Hematopoietic multipotent progenitor cell treated with erythropoietin and hydrocortisone succinate and interleukin-3 and kit ligand, for 15 days (in vitro differentiated cells): ENCODE measurements at places on chromosomes 5 and 9.

DNA sequence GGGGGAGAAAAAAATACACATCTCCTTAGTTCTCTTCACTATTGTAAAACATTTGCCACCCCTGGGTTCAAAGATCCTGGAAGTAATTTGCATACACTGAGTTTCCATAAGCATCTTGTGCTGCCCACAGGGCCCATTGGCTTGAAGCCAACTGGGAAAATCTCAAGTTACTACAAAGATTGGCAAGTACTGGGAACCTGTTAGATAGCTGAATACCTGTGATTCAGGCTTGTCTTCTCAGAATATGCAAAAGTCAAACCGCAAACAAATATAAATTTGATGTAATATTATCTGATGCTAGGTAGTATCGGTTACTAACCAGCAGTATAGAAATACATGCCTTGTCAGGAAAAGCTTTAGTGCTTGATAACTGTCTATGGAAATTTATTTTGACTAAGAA lies 156.9 kb upstream of the FST start:
- DNase-seq: no peak

GRCh38 chr9:135260221-135261180 lies 173.0 kb downstream of the OLFM1 start:
- no peak for DNase-seq

DNA sequence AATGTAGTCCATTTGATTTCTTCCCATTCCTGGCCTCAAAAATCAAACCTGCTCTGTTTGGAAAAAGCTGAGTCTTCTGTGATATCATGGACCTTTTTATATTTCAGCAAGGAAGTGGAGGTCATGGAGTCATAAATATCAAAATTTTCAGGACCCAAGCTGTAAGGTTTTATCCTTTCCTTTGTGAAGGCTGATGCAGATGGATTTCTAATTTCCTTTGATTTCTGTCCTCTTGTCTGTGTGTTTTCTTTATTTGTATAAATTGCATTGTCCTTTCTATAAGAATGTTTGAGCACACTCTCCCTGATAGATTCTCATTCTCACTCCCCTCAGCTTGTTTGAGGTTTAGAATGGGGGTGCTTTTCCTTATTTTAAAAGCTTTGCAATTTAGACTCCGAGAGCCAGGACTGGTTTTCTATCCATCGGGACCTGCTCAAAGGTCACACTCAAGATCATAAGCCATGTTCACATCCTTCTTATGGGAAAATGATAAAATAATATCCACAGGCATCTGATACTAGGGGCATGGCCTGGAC lies 127.4 kb upstream of the TMEM161B start:
- no peak for DNase-seq

DNA sequence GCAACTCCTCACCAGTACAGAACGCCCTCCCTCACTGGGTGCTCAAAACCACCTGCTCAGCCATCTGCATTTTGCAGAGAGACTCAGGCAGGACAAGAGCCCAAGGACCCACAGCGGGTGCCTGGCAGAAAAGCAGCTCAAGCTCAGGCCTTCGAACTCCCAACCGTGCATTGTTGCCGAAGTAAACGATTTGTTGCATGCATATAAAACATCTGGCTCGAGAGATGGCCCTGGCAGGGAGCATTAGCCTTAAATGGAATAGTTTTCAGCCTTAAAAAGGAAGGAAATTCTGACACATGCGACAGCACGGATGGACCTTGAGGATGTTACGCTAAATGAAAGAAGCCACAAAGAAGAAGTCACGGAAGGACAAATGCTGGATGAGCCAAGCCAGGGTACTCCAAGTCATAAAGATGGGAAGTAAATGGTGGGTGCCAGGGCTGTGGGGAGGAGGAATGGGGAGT lies 160.4 kb upstream of the PHYKPL start:
- no peak for DNase-seq

DNA sequence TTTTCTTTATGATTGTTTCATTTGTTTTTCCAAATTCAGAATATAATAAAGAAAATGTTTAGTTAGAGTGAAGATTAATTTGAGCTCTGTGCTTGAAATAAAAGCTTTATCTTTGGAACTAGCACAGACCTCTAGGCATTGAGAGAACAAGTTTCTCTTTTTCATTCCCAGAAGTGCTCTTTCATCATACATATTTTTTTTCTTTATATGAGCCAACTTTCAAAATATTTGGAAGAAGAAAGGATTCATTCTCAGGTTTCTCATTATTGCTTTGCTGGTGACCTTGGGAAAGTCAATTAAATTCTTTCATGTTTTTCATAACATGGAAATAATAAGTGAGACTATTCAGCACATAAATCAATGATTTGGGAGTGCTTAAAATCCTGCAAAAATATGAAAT lies 16.8 kb downstream of the CTXN3 start:
- DNase-seq: no peak

DNA sequence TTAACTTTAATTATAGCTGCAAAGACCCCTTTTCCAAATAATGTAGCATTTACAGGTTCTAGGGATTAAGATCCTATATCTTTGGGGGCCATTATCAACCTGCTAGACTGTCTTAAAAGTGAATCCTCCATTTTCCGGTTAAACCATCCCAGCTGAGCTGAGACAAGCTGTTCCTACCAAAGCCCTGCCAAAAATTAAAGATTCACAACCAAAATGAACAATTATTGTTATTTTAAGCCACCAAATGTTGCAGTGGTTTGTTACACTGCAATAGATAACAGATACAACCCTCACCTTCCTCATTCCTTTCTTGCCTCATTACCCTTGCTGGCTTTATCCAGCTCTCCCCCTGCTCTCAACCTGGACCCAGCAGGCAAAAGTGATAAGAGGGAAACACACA lies 343.4 kb downstream of the CDK5RAP2 start:
- DNase-seq: no peak

GRCh38 chr5:149060325-149060724 lies 2.5 kb downstream of the SH3TC2 start:
- peak; percentile 70 for DNase-seq

DNA sequence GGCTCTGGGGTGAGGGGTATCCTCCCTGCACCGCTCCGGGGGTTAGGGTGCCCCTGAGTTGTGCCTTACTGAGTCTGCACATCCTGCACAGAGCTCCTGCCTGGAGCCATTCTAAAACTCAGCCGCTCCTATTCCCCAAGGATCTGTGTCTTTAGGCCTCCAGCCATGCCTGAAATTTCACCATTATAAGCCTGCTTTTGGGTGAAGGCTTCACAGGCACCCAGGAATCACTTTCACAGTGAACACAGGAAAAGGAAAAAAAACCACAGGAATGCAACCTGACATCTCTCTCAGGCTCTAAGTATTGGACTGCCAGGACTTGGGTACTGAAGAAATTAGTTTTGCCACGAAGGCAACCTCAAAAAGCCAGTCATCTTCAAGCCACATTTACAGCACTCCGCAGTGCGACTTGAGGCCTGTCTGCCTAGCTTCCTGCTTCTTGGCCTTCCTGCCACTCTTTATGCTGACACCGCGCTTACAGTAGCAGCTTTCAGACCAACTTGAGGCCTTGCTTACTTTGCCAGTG lies 30.9 kb downstream of the GALNT10 start:
- DNase-seq: no peak
